GM23338 (cell line): ENCODE measurements at places on chromosomes 6 and 20.

DNA sequence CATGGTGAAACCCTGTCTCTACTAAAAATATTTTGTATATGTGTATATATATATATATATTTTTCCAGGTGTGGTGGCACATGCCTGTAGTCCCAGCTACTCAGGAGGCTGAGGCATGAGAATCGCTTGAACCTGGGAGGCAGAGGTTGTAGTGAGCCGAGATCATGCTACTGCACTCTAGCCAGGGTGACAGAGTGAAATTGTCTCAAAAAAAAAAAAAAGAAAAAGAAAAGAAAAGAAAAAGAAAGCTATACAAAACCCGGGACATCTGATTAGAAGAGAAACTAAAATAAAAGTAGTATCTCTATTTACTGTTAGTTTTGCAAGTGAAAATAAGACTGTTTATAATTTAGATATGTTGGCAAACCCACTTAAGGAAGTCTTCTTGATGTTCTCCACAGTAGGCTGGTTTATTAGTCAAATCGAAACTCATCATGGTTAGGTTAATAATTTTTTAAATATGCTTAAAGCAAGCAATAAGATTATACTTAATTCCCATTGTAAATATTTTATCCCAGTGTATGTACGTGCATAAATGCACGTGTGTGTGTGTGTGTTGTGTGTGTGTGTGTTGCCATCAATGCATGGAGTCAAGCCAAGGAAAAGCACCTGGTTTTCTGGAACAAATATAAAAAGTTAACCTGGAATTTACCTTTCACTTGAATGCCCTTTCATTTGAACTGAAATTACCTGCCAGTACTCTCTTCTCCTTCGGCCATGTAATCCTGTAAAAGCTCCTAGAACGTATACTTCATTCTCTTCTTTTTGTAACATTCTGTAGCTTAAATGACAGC is 7.1 kb downstream of the VNN2 start:
- DNase-seq, result no peak

- no peak for DNase-seq
These were observed 6.5 kb downstream of the ANGPT4 start for GRCh38 chr20:909641-910040.

- peak; percentile 8 for DNase-seq
These were observed 56.0 kb downstream of the TENT5A start for GRCh38 chr6:81696524-81696923.

DNA sequence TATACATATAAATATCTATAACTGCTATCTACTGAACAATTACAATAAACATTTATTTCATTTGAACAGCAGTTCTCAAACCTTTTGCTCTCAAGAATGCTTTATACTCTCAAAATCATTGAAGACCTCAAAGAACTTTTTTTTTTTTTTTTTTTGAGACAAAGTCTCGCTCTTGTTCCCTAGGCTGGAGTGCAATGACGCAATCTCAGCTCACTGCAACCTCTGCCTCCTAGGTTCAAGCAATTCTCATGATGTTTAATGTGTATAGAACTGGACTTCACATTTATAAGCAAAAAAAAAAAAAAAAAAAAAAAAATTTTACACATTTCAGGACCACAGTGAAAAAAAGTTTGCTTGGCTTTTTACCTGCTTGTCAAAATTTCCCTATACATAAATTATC is 11.7 kb downstream of the UBE2V1 start:
- no peak for DNase-seq

DNA sequence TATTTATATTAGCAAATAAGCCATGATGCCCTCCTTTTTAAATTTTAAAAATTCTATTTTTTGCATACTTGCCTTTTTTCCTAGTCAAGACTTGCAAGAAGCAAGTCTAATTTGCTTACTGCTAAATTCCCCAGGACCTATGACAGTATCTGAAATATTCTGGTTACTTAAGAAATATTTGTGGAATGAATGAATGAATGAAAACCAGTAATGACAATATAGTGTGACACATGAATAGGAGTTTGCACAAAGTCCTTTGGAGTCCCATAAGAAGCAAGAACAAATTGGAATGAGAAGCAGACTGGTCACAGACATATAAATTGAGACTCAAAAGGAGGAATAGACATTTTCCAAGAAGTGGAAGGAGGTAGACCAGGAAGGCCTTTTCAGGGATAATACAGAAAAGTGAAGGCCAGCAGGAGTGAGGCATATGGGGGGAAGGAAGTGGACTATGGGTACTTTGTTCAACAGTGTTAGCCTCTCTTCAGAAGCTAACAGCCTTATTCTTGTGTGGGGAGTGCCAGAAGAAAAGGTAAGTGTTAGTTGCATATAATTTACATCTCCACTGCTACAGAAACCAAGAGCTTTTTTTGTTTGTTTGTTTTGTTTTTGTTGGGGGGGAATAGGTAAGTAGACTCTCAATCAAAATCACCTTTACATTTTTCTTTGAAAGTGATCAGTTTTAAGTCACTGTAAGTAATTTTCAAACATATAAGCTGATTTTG is 93.6 kb upstream of the FAM184A start:
- DNase-seq, result no peak

- DNase-seq, result no peak
These were observed 119.2 kb downstream of the SLX4IP start for GRCh38 chr20:10554285-10554684.

GRCh38 chr20:48832405-48832730 is 4.6 kb upstream of the PREX1 start:
- DNase-seq, result no peak

GRCh38 chr20:46255440-46256104 is 52.7 kb downstream of the CDH22 start:
- DNase-seq, result no peak

DNA sequence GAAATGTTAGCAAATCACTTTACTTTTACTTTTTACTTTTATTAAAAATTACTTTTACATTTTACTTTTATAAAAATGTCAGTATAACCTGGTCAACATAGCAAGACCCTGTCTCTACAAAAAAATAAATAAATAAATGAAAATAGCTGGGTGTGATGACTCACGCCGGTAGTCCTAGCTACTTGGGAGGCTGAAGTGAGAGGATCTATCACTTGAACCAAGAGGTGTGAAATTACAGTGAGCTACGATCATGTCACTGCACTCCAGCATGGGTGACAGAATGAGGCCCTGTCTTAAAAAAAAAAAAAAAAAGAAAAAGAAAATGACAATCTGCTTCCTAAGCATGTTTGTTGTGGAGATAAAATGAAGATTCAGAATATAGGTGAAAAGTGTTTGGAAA is 31.0 kb upstream of the FBXO30 start:
- no peak for DNase-seq

GRCh38 chr6:50549026-50549425 is 164.3 kb upstream of the TFAP2D start:
- no peak for DNase-seq

- no peak for DNase-seq
These were observed 21.6 kb upstream of the LRRC1 start for GRCh38 chr6:53773044-53773696.

DNA sequence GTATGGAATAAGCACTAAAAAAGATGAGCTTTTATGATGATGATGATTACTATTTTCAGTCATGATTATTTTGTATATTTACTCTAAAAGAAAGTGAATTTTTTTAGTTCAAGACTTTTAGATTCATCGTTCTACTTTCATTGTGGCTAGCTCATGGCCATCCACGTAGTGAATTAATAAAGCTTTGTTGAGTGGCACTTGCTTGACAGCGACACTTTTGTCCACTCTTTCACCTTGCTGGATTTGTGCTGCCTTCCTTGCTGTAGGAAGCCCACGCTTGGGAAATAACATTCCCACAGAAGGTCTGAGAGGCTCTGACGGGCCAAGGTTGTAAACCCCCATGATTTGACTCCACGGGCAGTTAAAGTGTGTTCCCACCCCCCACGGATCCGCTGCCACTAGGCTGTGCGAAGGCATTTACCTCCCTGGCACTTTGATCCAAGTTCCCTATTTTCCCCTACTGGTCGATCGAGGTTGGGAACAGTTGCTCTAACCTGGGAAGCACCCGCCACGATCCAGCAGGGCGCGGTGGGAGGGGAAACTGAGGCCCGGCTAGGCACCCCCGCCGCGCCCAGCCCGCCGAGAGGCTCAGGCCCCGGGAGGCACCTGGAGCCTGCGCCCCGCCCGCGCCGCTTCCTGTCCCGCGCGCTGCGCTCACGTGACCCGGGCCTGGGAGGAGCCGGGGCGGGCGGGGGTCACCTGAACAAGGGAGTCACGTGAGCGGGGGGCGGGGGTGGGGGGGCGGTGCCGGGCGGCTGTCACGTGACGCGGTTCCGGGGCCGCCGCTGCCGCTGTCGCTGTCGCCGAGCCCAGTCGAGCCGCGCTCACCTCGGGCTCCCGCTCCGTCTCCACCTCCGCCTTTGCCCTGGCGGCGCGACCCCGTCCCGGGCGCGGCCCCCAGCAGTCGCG is at the start of gene IGF2R:
Gene IGF2R, plus strand, starts transcription at position 788 of the 909 bp plus-strand sequence. CDS start 165 bp downstream, outside the sequence.
- DNase-seq, result peak; percentile 96

DNA sequence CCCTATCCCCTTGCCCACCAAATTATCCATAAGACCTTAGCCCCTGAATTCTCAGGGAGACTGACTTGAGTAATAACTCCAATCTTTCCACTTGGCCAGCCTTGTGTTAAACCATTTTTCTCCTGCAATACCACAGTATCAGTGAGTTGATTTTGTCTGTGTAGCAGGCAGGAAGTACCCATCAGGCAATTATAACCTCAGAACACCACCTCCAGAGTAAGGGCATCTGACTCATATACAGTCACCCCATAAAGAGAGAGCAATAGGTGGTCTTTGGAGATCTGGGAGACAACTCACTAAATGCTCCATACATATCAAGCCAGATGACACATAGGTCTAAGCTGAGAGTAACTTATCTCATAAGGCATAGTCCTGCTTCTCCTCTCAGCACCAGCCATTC is 83.7 kb downstream of the FILIP1 start:
- DNase-seq, result no peak

DNA sequence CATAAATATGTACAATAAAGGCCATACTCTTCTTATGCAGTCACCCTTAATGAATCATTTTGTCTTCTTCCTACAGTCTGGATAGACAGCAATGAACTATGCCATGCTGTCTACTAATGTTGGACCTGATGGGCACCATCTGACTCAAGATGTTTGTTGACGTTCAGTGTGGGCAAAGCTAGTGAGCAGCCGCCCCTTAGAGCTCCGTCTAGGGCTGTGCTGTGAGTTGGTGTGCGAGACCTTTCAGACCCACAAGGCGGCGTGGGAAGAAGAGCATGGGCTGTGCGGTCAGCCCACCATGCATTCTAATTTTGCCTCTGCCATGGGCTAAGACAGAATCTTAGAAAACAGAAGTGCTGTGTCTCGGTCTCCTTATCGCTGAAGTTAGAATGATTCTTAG is 829.4 kb downstream of the QKI start:
- no peak for DNase-seq

DNA sequence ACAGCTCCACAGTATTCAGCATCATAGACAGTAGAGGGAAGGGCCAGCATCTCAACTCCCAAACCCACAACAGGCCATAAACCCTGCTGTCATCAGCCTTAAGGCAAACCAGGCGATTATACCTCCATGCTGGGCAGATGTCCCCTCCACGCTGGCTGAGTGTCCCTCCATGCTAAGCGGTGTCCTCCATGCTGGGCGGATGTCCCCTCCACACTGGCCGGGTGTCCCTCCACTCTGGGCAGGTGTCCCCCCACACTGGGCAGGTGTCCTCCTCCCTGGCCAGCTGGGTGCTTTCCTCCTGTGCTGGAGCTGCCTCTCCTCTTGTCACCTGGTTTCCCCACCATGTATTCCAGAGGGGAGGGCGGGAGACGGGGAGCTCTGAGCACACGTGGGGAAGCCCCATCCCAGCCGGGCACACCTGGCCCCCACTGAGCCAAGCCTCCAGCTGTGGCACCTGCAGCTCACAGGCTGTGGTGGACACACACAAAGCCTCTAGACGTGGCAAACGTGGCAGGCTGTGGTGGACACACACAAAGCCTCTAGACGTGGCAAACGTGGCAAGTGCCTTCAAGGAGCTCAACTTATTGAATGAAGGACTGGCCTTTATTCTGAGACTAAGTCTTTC is 197.1 kb downstream of the TAF4 start:
- no peak for DNase-seq

DNA sequence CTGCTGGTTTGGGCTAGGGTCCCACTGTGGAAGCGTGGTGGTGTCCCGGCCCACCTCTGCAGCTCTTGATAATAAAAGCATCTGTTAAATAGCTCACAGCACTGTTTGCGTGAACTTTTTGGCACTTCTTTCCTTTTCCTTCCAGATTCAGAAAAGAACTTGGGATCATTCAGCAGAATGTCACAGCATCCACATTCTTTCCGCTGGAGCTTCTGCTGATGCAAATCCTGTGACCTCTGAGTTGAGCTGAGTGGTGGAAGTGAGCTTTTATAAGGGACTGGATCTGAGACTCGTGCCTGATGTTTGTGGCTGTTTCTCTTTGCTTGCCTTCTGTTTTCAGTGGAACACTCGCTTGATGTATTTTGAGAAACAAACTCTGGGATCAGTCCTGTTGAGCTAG is 3.9 kb downstream of the OSBPL2 start:
- DNase-seq, result no peak

- no peak for DNase-seq
These were observed 99.4 kb upstream of the ADTRP start for GRCh38 chr6:11878029-11878428.

DNA sequence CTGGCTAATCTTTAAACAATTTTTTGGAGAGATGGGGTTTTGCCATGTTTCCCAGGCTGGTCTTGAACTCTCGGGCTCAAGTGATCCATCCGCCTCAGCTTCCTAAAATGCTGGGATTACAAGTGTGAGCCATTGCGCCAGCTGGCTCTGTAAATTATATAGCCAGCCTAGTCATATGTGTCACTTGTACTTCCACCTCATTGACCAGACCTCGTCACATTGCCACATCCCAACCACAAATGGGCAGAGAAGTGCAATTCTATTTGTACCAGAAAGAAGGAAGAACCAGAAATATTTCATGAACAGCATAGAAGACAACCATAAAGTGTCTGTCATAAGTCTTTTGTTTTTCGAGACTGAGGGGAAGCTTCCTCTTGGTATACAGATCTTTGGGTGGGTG is 304.9 kb upstream of the RNF24 start:
- DNase-seq, result no peak

DNA sequence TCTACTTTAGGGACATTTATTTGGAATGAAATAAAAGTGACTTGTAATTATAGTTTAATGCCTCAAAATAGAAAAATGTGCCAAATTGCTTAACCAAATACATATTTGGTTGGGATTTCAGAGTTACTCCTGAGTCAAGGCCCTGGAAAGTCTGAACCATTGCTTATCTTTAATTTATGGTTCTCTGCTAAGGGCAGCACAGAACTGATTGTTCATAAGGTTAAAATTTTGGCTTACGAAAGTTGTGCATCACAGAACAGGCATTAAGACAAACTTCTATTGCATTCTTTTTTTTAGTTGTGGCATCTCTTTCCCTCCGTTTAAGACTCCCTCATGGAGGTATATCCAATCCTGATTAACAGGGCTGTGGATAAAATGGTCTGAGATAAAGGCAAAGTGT is 92.2 kb upstream of the TENT5A start:
- no peak for DNase-seq

DNA sequence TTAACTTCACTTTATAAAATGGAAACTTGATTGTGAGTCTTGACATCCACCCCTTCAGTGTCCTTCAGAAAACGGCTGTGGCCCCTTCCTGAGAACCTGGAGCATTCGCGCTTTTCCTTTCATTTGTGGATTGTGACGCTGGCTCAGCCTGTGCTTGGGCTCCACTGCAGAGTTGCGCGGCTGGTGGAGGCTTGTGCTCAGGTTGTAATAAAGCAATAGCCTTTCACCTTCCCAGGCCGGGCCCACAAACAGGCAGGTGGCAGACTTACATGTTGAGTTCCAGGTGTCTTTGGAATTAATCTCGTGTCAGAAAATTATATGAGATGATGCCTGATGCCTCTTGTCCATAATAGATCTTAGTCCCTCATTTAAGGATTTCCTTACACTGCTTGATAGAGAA is 199.9 kb downstream of the CDH4 start:
- DNase-seq, result no peak
